NCI-H460 (cell line): ENCODE measurements at places on chromosomes 11 and 22.

DNA sequence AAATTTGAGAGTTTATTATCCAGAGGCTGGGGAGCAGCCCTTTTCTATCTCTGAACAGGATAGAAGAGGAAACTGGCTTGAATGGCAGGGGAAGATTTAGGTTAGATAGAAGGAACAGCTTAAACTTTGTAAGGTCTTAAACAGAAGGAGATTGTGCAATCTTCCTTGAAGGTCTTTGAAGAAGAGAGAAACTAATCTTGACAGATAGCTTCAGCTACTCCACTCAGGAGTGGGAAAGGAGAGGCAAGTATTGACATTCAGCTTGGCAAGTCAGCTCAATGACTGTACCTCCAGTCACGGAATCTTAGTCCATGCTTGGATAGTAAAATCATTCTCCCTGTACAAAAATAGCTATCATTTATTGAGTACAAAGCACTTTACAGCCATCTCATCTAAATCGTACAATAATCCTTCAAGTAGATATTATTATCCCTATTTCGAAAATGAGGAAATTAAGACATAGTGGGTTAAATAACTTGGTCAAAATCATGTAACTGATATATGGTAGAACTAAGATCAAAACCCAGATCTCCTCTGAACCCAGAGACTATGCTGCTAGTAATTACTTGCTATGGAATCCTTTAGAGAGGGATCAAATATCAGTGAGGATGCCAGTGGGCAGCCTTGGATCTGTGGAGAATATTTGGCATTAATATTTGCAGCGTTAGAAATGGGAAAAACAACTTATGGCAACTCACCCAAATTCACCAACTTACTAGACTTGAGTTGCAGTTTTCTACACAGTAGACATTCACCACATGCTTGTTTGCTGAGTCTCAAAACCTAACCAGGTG is 14.6 kb downstream of the C11orf97 start:
- no peak for DNase-seq

DNA sequence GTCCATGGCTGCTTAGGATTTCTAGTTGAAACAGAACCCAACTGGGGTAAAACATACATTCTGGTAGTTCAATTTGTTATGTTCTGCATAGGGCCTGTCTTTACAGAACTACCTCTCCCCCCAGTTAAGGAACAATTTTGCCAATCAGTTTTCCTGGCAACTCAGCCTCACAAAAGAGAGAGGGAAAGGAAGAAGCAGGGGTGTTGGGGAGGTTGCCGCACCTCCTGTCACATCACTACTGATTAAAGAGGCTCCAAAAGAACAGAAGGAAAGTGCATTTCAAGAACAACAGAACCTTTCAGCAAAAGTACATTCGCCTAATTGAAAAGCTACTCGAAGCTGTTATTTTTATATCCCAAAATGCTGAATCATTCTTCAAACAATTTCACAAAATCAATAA is 217.6 kb downstream of the CADM1 start:
- no peak for DNase-seq

DNA sequence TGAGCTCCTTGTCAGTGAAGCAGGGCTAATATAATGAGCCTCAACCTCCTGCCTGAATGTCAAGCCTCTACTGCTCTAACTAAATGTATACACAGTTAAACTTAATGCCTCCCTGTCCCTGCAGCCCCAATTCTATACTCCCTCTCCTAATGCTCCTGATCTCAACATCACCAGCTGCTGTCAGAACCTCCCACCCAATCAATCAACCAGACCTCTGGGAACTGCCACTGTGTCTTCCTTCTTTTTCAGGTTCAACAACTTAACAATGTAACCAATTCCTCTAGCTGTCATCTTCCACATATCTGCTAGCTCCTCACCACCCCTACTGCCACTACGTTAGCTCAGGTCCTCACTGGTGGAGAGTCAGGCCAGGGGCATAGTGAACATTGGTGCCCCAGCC is 339.8 kb upstream of the NARS2 start:
- DNase-seq: no peak

DNA sequence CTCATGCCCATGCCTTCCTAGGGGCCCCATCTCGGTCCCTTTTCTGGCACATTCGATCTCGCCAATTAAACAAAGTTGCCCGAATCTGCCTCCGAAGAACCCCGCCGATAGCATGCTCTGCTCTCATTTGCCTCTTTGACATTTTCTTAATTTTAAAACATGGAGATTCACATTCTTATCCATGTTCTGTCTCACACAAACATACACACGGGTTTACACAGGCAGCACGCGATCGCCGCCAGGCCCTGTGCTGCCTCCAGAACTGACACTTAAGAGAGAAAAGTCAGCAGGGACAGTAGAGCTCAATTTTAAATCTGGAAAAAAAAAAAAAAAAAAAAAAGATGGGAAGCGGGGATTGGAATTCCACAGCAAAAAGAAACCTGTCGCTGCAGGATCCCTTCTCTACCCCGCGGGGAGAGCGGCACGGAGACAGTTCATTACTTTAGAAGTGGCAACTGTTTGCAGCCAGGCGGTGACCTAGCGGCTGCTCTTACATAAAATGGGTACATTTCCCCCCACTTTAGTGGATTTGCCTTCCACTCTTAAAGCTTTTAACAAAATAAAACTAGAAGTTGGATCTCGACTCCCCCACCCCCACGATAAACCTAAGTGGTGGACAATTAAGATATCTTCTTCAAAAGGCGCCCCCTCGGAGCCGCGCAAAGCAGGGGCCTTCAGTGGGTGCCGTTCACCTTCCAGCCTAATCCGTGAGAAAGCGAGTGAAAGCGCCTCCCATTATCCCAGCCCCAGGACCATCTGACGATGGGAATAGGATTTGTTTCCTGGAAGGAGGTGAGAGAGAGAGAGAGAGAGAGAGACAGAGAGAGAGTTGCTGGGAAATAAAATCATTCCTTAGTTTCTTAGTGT is 13.7 kb downstream of the PAX6 start:
- DNase-seq: no peak

GRCh38 chr22:39654131-39654926 is 83.8 kb downstream of the CACNA1I start:
- DNase-seq: no peak

GRCh38 chr11:130218501-130219070 is 59.0 kb downstream of the ST14 start:
- no peak for DNase-seq

- no peak for DNase-seq
Observed at GRCh38 chr11:68128682-68129327, 7.6 kb upstream of the CHKA start.

- DNase-seq: no peak
Observed at GRCh38 chr11:13952221-13952620, 10.3 kb upstream of the SPON1 start.

DNA sequence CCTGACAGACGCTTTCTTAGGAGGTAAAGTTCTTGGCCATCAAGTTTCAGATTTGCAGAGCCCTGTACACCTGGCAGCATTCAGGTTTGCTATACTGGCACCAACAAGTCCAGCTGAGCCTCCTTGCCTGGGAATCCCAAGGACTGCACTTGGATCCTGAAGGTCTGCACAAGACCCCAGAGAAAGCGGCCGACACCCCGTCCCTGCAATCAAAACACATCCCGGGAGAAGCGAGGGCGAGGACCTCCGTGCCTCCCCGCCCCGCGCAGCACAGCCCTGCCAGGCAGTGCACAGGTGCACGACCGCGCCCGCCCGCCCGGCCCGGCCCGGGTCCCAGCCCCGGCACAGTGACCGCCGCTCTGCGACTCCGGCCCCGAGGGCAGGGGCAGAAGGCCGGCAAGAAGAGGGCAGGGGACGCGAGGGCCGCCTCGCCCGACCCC is 559 bp downstream of the MRTFA start:
- no peak for DNase-seq

DNA sequence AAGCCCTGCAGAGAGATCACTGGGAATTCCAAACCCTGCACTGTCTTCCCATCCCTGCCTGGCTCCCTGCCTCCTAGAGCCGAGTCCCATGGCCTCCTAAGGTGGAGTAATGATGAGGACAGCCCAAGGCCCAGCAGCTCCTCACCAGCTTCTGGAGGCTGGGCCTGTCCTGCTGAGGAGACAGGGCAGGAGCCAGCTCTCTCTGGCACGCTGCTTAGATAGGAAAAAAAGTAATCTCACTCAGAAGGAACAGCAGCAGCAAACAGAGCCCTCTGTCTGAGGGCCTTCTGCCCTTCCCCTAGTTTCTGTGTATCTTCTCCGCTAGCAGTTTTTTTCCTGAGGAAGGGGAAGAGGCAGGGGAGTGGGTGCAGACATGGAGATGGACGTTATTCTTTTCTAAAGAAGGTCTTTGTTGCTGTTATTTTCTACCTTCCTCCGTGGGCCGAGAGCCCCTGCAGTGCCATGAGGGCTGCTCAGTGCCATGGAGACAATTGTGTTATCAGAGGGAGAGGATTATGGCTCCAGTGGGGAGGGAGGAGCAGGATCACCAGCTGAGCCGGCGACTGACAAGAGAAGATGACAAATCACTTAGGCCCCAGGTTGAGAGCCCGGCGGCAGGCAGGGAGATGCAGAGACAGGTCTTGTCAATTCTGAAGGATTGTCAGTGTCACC is 315.3 kb downstream of the BUD13 start:
- DNase-seq: no peak

GRCh38 chr11:30873924-30874610 is 287.9 kb upstream of the MPPED2 start:
- DNase-seq: no peak

GRCh38 chr22:32870474-32870873 is 69.0 kb downstream of the TIMP3 start:
- DNase-seq: no peak

GRCh38 chr11:91608677-91609076 is 615.9 kb upstream of the FAT3 start:
- DNase-seq: no peak

GRCh38 chr11:40514124-40514523 is 945.3 kb downstream of the LRRC4C start:
- DNase-seq: no peak

DNA sequence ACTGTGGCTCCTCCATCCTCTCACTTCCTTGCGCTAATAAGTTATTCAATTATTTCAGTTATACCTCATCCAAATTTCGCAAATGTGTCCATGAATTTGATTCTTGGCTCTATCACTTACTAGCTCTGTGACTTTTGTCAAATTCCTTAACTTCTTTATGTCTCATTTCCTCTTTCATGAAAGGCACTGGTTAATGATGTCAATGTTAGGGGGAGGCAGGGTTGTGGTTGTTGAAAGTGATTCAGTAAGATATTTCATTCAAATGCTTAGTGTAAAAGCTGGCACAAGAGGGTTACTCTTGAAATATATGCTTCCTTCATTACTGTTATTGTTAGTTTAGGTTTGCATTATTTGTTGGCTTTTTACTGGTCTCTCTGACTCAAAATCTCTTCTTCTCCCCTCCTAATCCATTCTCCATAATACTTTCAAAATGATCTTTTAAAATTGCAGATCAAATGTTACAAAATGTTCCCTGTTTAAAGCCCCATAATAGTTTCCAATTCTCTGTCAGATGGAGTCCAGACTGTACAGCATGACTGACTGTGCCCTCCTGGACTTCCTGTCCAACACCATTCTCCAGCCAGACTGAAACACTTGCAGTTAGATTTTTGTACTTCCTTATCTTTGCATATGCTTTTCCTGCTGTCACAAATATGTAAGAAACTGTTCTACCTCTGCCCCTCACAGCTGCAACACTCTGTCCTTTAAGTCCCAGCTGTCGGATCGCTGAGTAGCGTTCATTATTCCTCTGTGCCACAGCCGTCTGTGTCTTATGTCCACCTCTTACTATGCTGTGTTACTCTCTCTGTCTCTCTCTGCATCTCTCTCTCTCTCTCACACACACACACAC is 510.6 kb upstream of the RAG2 start:
- no peak for DNase-seq

GRCh38 chr11:66915866-66916265 is 42.3 kb downstream of the PC start:
- no peak for DNase-seq

GRCh38 chr11:118615282-118615975 is 8.0 kb downstream of the PHLDB1 start:
- DNase-seq: no peak

- DNase-seq: no peak
Observed at GRCh38 chr11:78688460-78688859, 113.8 kb upstream of the NARS2 start.

GRCh38 chr11:124657904-124658303 is 15.6 kb downstream of the SIAE start:
- no peak for DNase-seq

- no peak for DNase-seq
Observed at GRCh38 chr11:70032470-70032795, 45.7 kb upstream of the ANO1 start.
